ENCODE measurements at places on chromosomes 4 and X. TPM values are rescaled to one million over a fixed set of nuclear protein-coding genes. Genes with fewer than 3 reads are reported as not detected.

DNA sequence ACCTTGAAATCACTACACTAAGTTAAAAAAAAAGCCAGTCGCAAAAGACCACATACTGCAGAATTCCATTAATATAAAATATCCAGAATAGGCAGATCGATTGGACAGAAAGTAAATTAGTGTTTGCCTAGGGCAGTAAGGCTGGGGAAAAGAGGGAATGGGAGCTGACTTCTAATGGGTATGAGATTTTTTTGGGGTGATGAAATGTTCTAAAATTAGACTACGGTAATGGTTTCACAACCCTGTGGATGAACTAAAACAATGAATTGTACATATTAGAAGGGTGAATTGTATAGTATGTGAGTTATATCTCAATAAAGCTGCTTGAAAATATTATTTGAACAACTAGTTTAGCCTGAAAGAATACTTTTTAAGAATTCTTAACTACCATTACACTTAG lies 6.7 kb upstream of the GPRIN3 start:
- DNase-seq, result no peak

DNA sequence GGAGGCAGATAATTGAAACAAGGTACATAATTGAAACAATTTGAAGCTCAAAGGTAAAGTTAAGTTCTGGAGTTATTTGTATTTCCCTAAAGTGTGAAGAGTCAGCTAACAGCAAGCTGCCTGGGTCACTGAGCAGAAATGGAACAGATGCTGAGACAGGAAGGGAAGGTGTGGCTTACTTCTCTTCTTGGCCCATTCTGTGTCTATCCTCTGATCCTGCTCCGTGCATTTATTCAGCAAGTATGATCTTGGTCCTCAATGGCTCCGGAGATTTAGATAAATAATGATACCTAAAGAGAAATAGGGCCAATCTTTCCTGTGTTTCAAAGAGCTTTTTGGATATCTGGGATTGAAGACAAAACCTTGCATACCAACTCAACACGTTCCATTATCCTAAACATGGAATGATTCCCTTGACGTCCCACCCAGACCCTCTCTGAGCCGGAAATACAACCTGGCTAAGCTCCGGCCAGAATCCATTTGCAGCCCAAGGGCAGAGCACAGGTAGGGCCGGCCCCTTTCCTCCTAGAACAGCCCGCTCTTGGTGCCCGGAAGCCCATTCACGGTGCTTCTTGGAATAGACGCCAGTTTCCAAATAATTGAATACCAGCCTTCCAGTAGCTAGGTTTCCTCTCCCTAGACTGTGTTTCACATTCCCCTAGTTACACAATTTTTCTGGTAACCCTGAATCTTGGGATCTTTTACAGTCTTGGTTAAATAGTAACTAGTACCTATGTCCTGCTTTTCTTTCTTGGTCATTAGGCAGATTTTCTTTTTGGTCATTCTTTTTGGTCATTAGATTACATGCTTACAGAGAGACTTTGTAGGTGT lies 211.0 kb downstream of the NWD2 start:
- DNase-seq, result no peak

The RAB9B gene
- total RNA-seq, result 1.5 TPM

The VSIG1 gene
- 0.44 TPM for total RNA-seq

The TMEM31 gene
- not detected for total RNA-seq
